Ovary (tissue), 10 donors: ENCODE measurements at places on chromosomes 5 and 9. TPM values are rescaled to one million over a fixed set of nuclear protein-coding genes. Genes with fewer than 3 reads are reported as not detected.

KCNMB1 gene
- total RNA-seq = 3.3 TPM

JAK2 gene
- 25.1 TPM for total RNA-seq

- peaks cover 2% of the 10 kb centered on the region for H3K4me1 ChIP-seq
- DNase-seq = peak; percentile 84
- H3K27me3 ChIP-seq = no peaks in the 10 kb centered on the region
- no peak overlapping the region for H3K4me3 ChIP-seq
Observed at GRCh38 chr9:127921557-127922120, 4.8 kb upstream of the ST6GALNAC4 start.

DNA sequence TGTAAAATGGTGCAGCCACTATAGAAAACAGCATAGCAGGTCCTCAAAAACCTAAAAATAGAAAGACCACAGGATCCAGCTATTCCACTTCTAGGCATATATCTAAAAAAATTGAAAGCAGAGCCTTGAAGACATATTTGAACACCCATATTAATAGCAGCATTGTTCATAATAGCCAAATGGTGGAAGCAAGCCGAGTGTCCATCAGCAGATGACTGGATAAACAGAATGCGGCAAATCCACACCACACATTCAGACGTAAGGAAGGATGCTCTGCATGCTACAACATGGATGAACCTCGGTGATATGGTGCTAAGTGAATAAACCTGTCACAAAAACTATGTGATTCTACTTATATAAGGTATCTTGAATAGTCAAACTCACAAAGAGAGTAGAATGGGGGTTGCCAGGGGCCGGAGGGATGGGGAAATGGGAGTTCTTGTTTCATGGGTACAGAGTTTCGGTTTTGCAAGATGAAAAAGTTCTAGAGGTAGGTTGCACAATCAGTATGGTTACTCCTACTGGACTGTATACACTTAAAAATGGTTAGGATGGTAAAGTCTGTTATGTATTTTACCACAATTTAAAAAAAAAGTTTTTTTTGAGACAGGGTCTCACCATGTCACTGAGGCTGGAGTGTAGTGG is 17.1 kb upstream of the HSD17B3 start:
- H3K4me1 ChIP-seq = no peaks in the 10 kb centered on the region
- no peak overlapping the region for H3K4me3 ChIP-seq
- H3K27ac ChIP-seq = no peak overlapping the region

DNA sequence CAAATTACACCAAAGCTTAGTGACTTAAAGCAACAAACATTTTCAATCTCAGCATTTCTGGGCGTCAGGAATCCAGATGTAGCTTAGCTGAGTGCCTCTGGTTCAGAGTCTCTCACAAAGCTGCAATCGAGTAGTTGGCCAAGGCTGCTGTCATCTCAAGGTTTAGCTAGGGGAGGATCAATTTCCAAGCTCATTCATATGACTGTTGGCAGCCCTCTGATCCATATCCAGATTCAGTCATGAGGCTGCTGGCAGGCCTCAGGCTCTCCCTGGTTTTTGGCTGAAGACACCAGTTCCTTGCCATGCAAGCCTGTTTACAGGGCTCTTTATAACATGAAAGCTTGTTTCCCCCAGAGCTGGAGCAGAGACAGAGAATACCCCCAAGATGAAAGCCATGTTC is 419.5 kb upstream of the TLE4 start:
- no peaks in the 10 kb centered on the region for H3K36me3 ChIP-seq
- H3K27ac ChIP-seq = no peak overlapping the region
- H3K27me3 ChIP-seq = no peaks in the 10 kb centered on the region
- H3K4me1 ChIP-seq = no peaks in the 10 kb centered on the region
- no peak overlapping the region for H3K4me3 ChIP-seq

DNA sequence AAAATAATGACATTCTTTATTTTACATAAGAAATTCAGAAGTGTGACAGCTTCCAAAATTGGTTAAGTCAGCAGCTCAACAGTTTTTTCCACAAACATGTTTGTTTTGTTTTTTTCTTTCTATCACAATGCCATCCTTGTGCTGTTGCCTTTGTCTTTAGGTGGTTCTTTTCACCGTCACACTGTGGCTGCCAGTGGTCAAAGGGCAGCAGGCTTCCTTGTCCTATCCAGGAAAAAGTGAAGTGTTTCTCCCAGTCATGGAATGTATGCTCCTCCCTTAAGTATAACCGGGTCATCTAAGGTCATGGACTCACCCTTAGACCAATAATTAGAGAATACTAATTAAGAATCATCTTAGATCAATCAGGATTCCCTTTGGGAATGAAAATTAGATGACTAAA is 87.4 kb downstream of the SREK1 start:
- no peak overlapping the region for H3K4me3 ChIP-seq
- no peak overlapping the region for H3K27ac ChIP-seq
- DNase-seq = no peak
- no peaks in the 10 kb centered on the region for H3K36me3 ChIP-seq
- no peaks in the 10 kb centered on the region for H3K27me3 ChIP-seq
- H3K4me1 ChIP-seq = no peaks in the 10 kb centered on the region

DNA sequence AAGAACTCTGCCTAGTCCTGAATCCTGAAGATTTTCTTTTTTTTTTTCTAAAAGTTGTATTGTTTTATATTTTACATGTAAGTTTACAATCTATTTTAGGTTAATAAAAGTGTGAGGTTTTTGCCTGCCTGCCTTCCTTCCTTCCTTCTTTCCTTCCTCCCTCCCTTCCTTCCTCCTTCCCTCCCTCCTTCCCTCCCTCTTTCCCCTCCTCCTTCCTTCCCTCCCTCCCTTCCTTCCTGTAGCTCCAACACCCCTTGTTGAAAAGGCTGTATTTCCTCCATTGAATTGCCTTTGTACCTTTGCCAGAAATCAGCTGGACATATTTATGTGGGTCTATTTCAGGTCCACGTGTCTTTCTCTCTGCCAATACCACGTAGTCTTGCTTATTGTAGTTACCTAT is 46.6 kb downstream of the CACNA1B start:
- H3K36me3 ChIP-seq = no peaks in the 10 kb centered on the region
- H3K4me1 ChIP-seq = no peaks in the 10 kb centered on the region
- no peak for DNase-seq
- no peak overlapping the region for H3K27ac ChIP-seq
- no peaks in the 10 kb centered on the region for H3K27me3 ChIP-seq
- H3K4me3 ChIP-seq = no peak overlapping the region

GRCh38 chr5:33180900-33181299 is 259.9 kb upstream of the TARS1 start:
- DNase-seq = no peak
- no peaks in the 10 kb centered on the region for H3K36me3 ChIP-seq
- no peak overlapping the region for H3K27ac ChIP-seq
- no peaks in the 10 kb centered on the region for H3K4me1 ChIP-seq
- H3K27me3 ChIP-seq = no peaks in the 10 kb centered on the region

DNA sequence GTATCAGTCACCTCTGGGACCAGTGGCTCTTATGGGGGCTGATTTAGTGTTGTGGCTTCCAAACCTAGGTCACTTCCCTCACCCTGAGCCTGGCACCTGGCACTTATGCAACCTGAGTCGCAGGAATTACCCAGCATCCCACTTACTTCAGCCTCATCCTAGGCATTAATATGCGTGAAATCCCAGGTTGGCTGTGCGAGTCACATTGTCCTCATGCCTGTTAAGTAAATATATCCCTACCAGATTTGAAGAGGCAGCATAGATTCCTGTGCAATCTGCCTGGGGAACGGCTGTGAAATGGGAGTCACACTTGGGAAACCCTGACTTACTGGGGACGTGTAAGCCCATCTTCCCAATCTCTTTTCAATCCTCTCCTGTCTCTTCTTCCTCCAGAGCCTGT is 42.7 kb upstream of the AKNA start:
- H3K27ac ChIP-seq = no peak overlapping the region
- H3K36me3 ChIP-seq = no peaks in the 10 kb centered on the region
- H3K27me3 ChIP-seq = no peaks in the 10 kb centered on the region
- no peak for DNase-seq
- H3K4me1 ChIP-seq = no peaks in the 10 kb centered on the region

GRCh38 chr5:181221792-181222629 is 1.1 kb upstream of the TRIM41 start:
- H3K4me1 ChIP-seq = peaks cover 6% of the 10 kb centered on the region
- no peaks in the 10 kb centered on the region for H3K36me3 ChIP-seq
- peak overlapping the region; percentile 97 for H3K27ac ChIP-seq
- H3K27me3 ChIP-seq = no peaks in the 10 kb centered on the region
- peak overlapping the region; percentile 86 for H3K4me3 ChIP-seq
- DNase-seq = peak; percentile 99

- H3K27me3 ChIP-seq = no peaks in the 10 kb centered on the region
- no peak overlapping the region for H3K4me3 ChIP-seq
- H3K36me3 ChIP-seq = no peaks in the 10 kb centered on the region
- no peak overlapping the region for H3K27ac ChIP-seq
Observed at GRCh38 chr5:149995385-149996204, 4.9 kb downstream of the TIGD6 start.

OBP2B gene
- total RNA-seq = 0.77 TPM

BAAT gene
- 0.10 TPM for total RNA-seq

NUTM2F gene
- total RNA-seq = not detected
